ENCODE measurements at places on chromosomes 6 and 20. TPM values are rescaled to one million over a fixed set of nuclear protein-coding genes. Genes with fewer than 3 reads are reported as not detected.

Gene KCNQ2
- total RNA-seq, result not detected

Gene HS3ST5
- total RNA-seq, result not detected

- no peak for DNase-seq
Observed at GRCh38 chr6:31354864-31355582, 2.0 kb downstream of the HLA-B start.

GRCh38 chr6:156545021-156545420 lies 232.2 kb upstream of the ARID1B start:
- no peak for DNase-seq

DNA sequence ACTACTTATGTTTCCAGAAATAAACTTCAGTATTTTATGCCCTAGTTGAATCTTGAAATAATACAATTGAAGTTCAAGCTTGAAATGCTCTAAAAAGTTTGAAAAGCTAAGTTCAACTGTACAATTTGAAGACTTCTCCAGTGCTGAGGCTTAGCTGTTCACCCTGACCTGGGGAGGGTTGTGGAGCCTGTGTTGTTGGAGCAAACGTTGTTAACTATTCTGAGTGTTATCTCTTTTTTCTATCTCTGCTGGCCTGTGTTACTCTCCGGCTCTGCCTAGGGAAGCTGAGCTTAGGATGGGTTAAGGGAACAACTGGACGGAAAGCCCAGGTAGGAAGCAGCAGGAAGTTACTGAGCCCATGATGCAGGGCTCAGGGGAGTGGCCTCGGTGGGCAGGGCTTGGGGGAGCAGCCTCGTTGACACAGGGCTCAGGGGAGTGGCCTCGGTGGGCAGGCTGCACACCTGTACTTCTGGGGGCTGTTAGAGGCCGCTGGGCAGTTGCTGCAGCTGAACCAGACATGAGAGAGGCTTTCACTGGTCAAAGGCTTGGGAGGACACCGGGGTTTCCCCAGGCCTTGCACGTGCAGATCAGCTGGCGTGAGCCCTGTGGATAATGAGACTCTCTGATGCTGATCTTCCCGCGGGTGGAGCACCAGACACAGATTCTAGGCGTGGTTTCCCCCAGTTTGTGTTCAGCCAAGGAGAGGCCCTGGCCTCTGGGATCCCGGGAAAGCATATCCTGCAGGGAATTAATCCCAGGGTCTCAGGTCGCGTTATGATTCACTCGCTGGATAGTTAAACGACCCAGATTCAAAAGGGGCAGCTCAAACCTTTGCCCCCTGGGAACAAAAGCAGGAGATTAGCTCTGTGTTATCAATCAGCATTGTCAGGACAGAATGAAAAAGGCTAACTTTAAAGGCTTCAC lies 58.9 kb downstream of the ERMARD start:
- DNase-seq, result no peak

Data from glomerular endothelial cell (primary cell).